Progenitor cell of endocrine pancreas (in vitro differentiated cells): ENCODE measurements at places on chromosomes 12 and 14.

- no peak for DNase-seq
These were observed 1.7 kb downstream of the FOS start for GRCh38 chr14:75280291-75280830.

GRCh38 chr14:58778202-58778601, 140.4 kb downstream of the DACT1 start:
- DNase-seq, result no peak

DNA sequence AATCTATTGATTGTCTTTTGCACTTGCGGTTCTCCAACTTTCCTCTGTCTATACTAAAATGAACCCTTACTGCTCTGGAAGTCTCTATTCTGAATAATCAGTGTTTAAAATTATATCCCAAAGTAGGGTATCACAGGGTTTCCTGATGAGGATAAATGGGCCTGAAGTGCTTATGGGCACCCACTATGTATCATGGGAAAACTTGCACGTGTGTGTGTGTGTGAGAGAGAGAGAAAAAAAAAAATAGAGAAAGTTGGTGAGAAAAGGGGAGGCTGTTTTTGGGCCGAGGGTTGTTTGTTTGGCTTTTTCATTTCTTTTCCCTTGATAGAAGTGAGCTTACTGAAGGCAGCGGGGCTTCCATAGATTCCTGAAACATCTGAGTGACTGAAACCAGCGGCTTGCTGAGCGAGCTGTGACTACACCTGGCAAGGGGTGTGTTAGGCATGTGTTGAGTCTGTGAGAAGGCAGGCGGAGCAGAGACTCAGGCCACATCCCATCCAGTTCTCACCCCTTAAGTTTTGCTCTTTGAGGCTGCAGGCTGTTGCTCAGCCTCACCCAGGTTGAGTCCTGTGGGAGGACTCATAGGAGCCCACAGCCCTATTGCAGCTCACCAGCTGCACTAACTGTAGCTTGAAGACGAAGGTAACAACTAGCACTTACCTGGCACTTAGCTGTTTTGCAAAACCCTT, 17.2 kb downstream of the PPFIBP1 start:
- DNase-seq, result no peak

DNA sequence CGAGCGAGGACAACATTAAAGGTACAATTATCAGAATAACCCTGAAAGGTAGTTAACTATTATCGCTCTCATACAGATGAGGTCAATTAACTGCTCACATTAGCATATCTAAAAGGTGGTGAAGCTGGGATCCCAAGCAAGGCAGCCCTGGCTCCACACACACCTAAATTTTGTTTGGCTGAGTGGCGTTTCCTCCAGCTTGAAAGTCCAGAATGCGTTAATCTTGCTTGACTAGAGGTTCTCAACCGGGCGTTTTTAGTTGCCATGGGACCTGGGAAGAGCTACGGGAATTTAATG, 531 bp downstream of the DLGAP5 start:
- DNase-seq, result no peak

DNA sequence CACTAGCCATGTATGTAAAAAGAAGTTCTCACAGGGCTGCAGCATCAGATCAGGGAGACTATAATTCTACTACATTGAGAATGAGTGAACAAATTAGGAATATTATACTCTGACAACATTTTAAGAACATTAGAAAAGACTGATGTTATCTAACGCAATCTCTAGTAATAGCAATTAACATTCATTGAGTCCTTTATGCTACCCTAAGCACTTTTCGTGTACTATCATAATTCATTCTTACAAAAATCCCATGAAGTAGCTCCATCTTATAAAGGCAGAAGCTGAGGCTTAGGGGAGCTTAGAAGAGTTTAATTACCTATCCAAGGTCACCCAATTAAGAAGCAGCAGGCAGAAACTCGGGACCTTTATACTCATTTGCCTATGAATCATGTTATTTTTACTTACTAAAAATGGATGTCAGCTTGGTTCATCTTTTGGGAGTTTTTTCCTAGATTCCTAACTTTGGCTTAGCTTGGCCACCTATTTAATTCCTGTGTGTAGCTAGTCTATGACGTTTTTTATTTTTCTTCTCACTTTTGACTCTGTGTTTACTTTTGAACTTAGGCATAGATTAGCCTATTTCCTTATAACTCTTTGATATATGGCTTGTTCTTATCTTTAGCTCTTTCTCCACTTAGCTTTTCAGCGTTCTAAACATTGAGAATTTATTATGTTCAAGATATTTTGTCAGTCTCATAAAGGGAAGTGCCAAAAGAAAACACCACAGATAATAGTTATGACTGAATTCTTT, 333.5 kb upstream of the DCN start:
- no peak for DNase-seq

GRCh38 chr12:91261820-91262676, 79.4 kb upstream of the DCN start:
- DNase-seq, result no peak
